GM12864 (cell line): ENCODE measurements at places on chromosomes 7 and 10.

GRCh38 chr7:18474944-18475343 is 20.6 kb upstream of the HDAC9 start:
- no peak for DNase-seq

DNA sequence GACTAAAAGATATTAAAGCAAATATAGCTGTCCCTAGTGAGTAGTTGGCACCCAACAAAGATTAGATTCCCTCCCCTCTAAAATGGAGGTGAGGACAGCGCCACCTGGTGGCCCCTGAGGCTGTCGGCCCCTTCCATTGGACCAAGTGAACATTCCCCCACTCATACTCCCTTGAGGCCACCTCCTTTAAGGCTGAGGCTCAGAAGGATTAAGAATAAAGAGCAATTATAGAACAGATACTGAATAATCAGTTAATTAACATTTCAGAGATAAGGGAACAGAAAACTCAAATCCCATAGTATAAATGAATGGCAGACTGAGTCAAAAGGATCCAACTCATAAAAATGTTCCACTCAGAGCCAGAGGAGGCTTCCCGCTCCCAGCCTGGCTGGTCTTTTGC is 130.4 kb upstream of the GHITM start:
- DNase-seq, result no peak

DNA sequence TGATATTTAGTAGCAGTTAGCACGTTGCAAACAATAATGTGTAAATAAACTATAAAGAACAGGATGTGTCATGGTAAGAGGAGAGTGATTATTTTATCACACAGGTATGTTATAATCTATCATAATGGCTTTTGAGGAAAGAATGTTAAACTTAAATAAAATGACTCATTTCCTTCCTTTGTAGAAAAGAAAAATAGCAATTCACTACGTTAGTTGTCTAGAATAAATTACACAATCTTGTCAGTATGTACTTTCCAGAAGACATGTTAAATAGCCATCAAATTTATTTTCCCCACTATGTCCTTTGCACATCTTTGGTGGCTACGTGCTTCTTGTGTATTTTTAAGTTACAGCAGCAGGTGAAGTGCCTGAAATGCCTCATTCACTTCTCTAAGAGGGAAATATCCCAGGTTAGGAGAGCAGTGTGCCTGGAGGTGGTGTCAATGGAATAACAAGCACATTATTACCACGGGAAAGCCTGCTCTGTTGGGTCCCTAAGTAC is 133.8 kb downstream of the SEMA3A start:
- no peak for DNase-seq

- DNase-seq, result no peak
Measured at GRCh38 chr10:22684699-22685098, 29.7 kb downstream of the PIP4K2A start.

- DNase-seq, result peak; percentile 88
Measured at GRCh38 chr10:11165591-11166543, 148.2 kb downstream of the CELF2 start.

GRCh38 chr7:9842301-9842700 is 1131.4 kb upstream of the PHF14 start:
- no peak for DNase-seq

- no peak for DNase-seq
Measured at GRCh38 chr7:46996972-46997371, 584.9 kb downstream of the TNS3 start.

DNA sequence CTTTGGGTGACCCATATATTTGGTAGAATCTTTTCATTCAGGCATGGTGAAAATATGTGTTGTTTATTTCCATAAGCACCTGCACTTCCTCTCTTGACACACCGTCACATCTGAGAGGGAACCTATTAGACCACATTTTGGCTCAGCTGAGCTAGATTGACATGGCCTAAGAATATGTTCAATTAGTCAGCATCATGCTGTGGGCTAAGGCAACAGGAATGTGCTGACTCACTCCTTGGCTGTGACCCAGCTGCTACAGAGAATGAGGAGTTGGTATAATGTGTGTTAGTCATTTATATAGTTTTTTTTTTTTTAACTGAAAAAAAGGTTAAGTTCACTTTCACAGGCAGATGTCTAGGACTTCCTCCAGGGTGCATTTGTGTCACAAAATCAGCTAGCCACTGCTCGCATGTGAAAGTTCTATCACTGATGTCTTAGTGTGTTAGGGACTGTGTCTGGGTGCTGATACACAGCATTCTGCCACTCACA is 180.6 kb downstream of the SEMA3E start:
- DNase-seq, result peak; percentile 44

- no peak for DNase-seq
Measured at GRCh38 chr7:138349841-138350700, 110.0 kb upstream of the TRIM24 start.

GRCh38 chr10:83153714-83154113 is 985.6 kb upstream of the GHITM start:
- no peak for DNase-seq

DNA sequence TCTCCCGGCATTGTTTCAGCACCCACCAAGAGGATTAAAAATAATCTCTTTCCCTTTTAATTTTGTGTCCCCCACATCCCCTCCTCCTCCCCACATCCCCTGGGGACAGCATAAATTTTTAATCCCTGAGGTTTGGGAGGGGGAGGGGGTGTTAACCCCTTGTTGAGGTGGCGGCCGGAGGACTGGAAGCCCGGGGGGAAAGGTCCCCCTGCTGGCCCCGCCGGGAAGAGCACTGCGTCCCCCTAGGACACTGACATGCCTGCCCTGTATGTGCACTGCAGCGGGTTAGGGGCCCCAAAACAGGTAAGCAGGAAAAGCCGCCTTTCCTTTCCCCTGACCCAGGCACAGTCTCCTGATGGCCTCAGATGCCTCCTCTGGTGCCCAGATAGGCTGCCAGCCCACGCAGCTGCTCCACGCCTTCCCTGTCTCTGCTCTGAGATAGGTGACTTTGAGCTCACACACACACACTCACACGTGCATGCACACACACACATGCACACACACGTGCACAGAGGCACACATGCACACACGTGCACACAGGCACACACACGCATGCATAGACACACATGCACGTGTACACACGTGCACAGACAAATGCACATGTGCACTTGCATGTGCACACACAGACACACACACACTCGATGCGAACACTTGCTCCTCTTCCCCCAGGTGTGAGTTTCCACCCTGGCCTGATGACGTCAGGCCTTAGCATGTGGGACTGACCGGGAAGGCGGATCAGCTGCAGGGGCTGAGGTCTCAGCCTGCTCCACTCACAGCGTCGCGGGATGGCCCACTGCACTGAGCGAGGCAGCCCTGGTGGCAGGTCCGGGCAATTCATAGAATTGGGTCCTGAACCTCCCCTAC is 12.3 kb downstream of the CNPY1 start:
- no peak for DNase-seq

GRCh38 chr10:35040760-35041501 is 49.2 kb downstream of the CUL2 start:
- no peak for DNase-seq

DNA sequence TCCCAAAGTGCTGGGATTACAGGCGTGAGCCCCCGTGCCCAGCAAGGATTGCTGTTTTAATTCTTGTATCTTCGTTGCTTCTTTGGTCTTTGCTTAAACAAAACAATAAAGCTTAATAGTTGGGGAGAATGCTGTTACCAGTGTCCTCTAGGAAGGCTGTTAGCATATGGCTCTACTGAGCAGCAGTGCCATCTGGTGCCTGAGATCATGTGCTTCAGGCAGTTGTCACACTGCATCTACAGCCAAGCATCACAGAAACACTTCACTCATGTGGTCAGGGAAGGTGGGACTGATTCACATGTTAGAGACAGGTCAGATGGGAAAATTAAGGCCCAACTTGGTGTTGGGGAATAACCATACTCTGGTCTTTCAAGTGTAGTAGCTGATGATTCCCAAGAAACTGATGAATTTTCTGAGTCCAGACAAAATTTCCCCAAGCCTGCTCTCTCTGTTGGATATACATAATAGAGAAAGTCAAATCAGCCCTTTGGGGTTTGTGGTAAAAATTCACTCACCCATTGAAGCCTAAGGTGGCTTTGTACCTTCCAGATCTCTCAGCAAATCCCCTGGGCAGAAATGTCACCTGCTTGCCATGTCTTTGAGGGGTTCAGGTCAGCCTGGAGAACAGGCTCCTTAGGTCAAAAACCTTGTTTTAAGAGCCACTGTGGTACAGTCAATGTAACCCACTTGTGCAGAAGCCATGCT is 28.4 kb downstream of the UBE2D4 start:
- DNase-seq, result no peak

DNA sequence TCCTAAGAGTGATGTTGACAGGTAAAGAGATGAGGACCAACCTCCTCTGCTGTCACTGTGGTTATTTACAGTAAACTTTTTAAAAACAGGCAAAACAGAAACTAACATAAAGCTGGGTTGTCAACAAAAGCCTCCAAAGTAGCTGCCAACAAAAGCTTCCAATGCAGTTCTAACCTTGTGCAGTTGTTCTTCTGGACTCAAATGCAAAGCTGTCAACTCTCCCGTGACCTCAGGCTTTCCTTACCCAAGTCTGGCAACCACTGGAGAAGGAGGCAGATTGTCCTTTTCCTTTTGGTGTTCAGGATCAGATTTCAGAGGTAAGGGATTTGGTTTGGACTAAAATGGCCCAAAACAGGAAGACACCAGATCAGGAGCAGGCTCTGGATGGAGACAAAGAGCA is 63.1 kb downstream of the DLG5 start:
- DNase-seq, result no peak

GRCh38 chr10:110609605-110610004 is 34.5 kb upstream of the RBM20 start:
- no peak for DNase-seq

GRCh38 chr7:13560441-13560840 is 429.0 kb downstream of the ETV1 start:
- no peak for DNase-seq

DNA sequence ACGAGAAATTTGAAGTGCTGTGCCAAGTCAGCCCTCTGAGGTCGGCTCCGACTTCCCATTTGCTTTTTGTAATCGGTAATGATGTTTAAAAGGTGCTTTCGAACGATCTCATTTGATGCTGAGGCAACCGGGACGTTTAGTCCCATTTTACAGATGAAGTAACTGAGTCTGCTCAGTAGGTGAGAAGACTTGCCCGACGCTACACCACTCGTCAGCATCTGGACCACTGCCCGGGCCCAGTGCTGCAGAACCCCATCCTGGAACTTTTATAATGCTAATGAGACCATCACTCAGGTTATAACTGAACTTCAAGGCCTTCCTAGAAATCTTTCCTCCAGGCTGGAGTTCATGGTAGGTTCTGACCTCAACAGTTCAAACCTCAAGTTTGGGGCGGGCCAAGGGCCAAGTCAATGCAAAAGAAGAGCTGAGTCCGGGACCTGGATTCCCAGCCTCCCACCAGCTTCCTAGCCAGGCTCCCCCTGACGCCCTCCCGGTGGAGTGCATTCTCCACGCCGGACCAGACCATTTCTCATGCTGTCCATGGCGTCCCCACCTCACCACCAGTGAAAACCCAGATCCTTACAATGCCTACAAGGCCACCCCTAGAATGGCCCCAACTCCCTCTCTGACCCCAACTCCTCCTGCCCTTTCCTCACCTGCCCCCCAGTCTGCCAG is 699 bp upstream of the PDLIM1 start:
- DNase-seq, result no peak

GRCh38 chr7:116138202-116138801 is 72.0 kb upstream of the TES start:
- DNase-seq, result peak; percentile 43

DNA sequence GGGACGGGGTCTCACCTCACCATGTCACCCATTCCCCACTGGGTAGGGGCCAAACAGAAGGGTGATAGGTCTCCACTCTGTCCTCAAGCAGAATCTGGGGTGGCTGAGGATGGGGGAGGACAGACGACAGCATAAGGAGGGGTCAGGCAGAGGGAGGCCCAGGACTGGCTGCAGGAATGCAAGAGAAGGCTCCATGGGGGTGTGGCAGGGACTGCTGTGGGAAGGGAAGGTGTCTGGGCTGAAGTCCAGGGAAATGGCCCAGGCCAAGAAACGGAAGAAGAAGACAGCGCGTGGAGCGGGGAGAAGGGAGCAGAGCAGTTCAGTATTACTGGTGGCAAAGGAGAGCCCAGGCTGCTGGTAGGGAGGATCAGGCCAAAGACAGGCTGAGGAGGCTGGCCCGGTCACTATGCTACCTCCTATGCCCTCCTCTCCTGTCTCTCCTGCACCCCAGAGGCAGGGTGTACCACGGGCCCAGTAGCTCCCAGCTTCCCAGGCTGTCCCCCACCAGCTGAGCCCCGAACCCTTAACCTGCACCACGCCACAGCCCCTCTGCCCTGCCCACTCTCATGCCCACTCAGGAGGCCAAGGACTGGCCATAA is 60.9 kb downstream of the GRB10 start:
- DNase-seq, result no peak

GRCh38 chr10:92102601-92103213 is 179.1 kb downstream of the BTAF1 start:
- DNase-seq, result no peak

DNA sequence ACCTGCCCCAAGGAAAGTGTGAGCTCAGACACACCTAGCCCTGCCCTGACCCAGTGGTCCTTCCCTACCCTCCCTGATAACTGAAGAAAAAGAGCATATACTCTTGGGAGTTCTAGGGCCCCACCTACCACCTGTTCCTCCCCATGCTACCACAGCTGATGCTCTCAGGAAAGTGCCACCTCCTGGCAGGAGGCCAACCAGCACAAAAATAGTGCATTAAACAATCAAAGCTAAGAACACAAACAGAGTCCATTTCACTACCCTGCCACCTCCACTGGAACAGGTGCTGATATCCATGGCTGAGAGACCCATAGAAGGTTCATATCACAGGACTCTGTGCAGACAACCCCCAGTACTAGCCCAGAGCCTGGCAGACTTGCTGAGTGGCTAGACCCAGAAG is 288.6 kb upstream of the PHF14 start:
- no peak for DNase-seq

DNA sequence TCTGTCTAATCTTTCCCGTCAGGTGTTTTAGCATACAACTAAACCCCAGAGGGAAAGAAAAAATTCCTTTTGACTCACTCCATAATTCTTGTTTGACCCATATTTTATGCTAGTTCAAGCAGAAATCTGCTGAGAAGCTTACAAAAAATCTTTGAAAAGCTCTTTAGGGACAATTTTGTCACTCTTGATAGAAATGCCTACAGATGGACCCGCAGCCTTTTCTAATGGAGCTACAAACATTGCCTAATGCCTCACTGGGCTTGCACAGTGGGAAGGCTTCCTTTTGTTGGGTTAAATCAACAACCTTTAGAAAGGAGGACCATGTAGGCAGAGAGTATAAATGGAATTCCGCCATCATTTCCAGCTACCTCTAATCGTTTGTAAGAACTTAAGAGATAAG is 344.5 kb downstream of the PCLO start:
- DNase-seq, result no peak
